ENCODE measurements at places on chromosomes 7 and 10.

DNA sequence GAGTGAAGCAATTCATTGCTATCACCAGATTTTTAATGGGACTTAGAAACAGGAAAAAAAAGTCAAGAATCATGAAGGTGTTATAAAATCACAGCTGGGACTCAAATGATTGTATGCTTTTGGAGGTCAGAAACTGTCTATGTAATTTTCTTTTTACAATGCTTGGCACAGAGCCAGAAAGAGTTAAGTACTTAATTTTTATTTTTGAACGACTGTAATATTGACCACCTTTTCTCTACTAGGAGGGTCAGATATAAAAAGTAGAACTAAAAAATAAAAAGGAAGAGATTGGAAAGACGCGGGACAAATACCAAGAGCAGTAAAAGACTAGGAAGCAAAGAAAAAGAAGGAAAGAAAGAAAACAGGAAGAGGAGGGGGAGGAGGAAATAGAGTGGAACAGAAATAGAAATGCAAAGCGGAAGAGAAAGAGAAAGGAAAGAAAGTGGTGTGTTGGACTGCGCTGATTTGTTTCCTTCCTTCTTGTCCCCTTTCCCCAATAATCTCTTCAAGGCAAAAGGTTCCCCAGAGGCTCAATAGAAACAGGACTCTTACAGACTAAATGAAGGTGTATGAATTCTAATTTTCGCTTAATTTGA lies 23.2 kb upstream of the C1GALT1 start:
- DNase-seq = no peak

DNA sequence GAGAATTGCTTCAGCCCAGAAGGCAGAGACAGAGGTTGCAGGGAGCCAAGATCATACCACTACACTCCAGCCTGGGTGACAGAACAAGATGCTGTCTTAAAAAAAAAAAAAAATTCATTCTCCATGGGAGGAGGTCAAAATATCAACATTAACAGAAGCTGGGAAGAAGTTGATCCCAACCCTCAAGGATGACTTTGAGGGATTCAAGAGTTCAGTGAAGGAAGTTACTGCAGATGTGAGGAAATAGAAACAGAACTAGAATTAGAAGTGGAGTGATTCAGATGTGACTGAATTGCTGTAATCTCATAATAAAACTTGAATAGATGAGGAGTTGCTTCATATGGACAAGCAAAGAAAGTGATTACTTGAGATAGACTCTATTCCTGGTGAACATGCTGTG lies 19.7 kb upstream of the RPEL1 start:
- no peak for DNase-seq

- DNase-seq = no peak
Measured at GRCh38 chr7:150994838-150995510, 4.2 kb downstream of the NOS3 start.

GRCh38 chr10:129924375-129925085 lies 39.5 kb downstream of the EBF3 start:
- DNase-seq = no peak

DNA sequence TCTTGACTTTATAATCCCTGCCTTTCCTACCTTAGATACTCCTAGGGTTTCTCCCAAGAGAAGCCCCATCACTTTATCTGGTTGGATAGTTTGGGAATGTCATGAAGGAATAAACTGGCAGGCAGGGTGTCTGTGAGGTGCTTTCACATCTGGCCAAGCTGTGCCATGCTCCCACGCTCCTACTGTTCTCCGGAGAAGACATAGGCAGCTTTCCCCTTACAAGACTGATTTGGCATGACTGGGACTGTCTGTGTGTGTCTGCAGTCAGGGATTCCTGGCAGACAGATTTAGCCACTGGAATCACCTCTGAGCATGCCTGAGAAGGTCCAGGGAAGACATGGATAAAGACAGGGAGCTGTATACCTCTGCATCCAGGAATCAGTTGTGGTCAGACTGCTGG lies 45.3 kb downstream of the HK1 start:
- DNase-seq = no peak

DNA sequence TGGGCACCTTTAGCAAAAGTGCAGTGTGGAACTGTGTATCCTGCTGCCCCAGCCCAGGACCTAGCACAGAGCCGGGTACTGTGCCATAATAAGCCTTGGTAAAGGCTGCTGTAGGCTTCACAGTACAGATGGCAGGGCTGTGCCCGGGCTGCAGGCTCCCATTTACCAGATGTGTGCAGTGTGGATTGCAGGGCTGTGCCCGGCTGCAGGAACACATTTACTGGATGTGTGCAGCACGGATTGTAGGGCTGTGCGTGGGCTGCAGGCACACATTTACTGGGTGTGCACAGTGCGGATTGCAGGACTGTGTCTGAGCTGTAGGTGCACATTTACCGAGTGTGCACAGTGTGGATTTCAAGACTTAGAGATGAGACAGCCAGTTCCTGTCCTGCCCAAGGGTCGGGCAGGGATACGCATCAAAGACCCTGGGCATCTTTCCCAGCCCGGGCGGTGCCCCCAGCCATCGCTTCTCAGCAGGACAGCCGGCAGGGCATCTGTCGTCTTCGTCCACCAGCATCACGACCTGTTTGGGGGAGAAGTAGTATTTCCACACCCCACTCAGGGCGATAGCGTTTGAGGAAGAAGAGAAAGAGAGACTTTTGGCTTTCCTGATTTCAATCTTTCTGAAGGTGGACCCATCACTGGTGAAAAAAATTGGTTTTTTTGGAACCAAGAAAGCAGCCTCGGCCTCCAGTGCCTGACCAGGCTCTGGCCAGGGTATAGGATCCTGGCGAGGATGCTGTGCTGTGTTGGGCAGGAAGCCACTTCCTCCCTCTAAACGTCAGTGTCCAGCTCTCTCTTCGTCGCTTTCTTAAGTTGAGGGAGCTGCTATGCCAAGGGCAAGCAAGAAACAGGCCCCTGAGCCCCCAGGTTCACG lies 180.8 kb downstream of the CUX1 start:
- DNase-seq = no peak

DNA sequence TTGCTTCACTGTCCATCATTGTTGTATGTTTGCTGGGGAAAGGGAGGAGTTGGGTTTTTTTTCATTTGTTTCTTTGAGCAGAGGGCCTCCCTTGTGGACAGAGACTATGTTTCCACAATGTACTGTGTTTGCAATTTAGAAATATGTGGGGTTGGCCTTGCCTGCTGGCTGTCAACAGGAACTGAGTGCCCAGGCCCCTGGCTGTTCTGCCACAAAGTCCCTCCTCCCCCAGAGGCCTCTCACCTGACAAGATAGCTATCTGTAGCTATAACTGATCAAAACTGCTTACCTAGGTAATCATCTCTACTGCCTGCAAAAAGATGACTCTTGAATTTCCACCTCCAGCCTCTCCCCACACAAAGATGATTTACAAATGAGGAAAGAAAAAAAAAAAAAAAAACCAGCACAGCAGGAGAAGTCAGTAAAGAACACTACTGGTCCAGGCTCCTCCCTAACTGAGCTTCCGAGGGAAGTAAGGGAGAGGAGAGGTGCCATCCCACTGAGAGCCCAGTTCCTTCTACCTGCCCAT lies 121.8 kb downstream of the SGMS1 start:
- DNase-seq = no peak

DNA sequence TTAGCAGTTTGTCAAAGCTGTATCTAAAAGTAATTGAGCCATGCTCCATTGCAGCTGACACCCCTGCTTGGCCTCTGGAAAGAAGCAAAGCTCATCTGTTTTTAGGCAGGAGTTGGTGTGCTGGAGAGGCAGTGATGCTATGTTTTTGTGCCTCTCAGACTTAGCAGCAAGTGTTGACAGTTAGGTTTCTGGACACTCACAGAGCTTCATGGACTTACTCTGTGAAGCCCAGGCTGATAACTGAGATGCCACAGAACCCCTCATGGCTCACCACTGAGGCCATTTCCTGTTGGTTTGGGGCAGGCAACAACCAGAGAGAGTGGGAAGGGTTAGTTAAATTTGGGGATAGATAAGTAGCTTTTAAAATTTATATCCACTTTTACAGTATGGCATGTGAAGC lies 59.8 kb downstream of the BTAF1 start:
- DNase-seq = no peak

DNA sequence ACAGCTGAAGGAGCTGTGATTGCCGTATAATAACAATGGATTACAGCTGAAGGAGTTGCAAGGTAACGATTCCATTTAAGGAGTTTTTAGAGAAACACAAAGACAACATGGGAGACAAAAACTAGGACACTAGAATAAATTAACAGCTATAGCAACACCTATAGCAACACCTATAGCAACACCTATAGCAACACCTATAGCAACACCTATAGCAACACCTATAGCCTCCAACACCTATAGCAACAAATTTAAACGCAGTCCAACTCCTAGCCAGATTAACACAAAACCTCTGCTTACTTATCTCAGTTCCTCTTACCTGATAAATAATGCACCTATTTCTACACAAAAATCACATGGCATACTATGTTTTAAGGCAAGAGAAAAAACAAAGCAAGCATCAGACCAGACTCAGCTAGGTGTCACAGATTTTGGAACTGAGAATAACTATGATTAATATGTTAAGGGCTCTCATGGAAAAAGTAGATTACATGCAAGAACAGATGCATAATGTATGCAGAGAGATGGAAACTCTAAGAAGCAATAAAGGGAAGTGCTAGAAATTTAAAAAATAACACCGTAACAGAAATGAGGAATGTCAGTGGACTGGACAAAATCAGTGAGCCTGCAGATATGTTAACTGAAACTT lies 55.7 kb upstream of the SRPK2 start:
- DNase-seq = no peak

- no peak for DNase-seq
Measured at GRCh38 chr10:125926247-125926646, 29.9 kb downstream of the FANK1 start.

DNA sequence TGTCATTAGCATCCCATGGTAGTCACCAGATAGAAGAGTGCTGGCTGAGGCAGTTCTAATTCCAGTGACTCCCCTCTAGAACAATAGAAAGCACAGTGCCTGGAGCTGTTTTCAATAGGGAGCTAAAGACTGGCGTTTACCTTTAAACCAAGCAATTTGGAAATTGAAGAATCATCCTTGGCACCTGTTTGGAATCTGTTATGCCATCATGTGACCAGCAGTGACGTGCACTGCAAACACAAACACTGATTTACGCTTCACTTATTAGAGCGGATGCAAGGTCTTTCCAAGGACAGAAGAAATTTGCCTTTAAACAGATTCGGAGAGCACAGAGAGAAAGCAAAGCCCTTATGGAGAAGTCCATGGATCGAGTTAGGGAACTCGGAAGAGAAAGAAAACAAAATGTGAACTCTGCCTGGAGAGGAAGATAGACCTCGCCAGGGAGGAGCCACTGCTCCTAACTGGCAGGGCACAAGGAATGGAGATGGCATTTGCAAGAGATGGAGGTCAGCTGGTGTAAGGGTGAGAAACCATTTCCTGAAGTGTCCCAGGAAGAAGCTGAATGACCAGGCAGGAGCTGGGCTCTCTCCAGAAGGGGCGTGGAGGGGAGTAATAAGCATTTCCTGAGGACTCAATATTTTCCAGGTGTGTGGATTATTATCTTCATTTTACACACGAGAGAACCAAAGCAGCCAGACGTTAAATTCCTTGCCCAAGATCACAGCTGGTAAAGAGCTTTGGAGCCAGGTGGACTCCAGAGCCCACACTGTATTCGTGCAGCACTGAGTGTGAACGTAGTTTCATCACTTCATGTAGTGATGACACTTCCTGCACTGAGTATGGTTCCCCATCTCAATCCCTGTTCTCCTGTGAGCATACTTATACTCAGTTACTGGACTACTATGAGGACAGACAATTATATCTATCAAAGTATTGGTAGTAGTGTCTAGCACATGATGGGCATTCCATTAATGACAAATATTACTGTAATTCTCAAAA lies 97.7 kb downstream of the CUBN start:
- DNase-seq = no peak

GRCh38 chr7:105808703-105809590 lies 67.5 kb downstream of the ATXN7L1 start:
- peak; percentile 64 for DNase-seq

- no peak for DNase-seq
Measured at GRCh38 chr7:117015258-117016184, 62.2 kb downstream of the ST7 start.

DNA sequence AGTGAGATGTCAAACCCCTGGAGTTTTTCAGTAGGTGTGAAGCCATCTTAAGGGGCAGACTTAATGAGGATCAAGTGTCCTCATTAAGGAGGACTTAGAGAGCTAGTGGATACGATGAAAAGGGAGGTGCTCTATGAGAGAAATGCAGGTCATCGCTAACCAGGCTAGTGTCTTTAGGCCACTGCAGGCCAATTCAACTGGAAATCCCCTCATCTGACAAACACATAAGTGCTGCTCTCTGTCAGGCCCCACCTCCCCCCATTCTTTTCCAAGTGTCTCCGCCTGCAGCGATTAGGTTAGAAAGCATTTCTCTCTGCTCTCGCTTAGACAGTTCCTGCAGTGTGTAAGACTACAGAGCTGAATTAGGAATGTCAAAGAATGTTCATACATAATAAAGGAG lies 33.7 kb downstream of the RBM28 start:
- no peak for DNase-seq

DNA sequence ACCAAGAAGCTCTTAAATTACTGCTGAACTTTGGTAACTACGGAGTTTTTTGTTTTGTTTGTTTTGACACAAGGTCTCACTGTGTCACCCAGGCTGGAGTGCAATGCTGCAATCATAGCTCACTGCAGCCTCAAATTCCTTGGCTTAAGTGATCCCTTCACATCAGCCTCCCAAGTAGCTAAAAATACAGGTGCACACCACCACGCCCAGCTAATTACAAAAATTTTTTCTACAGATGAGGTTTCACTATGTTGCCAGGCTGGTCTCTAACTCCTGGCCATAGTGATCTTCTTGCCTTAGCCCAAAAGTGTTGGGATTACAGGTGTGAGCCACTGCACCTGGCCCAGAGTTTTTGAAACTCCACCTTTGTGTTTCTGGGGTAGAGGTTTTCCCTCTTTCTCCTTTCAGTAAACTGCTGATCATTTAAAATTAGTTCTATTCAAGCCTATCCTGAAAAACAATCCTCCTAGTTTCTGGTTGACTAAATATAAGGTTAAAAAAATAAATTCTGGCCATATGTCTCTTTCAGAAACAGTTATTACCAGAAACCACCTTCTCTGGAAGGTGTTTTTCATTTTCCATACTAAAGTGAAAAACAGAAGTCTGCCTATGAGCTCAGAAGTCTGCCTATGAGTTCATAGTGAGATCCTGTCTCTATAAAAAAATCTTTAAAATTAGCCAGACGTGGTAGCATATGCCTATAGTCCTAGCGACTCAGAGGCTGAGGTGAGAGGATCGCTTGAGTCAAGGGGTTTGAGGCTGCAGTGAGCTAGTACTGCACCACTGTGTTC lies 63.9 kb downstream of the VOPP1 start:
- no peak for DNase-seq

GRCh38 chr7:158710651-158711102 lies 6.1 kb upstream of the NCAPG2 start:
- no peak for DNase-seq

GRCh38 chr7:135584362-135585353 lies 26.9 kb downstream of the NUP205 start:
- DNase-seq = no peak

DNA sequence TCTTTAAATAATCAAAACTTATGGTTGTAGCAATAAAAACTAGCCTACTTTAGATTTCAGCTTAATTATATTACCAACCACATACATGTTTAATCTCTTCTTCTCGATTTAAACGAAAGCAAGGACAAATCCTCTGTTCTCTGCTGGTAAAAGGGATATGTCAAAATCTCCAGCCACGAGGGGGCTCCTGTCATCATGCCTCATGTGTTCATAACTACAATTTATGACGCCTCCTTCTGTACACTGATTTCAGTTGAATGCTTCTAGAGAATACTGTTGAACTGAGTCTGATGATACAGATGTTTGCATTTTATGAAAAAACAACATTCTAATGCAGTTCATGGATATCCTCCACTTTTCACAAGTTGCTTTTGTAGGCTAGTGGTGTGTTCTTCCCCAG lies 220.0 kb upstream of the DPP6 start:
- no peak for DNase-seq

All from activated CD4-positive, alpha-beta T cell treated with anti-CD3 and anti-CD28 coated beads, Interleukin-2, amount 50 U/mL, for 24 hours (primary cell).